AG10803 (cell line): ENCODE measurements at places on chromosomes 12 and 14.

DNA sequence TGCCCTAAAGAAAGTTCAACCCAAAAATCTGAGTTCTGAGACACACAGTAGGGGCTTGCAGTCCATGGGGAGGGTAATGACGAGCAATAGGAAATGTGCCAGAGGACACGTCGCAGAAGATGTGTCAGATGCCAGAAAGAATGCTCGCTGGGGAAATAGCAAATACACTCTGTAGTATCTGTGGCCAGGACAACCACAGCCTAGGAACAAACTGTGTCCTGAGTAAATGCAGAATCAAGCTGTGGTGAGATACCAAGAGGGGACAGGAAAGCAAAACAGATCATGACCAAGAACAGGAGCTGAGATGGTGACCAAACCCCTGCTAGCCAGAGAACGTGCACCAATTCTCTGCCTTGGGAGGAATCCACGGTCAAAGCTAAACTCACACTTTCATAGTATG, 9.1 kb downstream of the CRACR2A start:
- peak; percentile 62 for DNase-seq

GRCh38 chr14:34484726-34485125, 22.7 kb upstream of the SPTSSA start:
- DNase-seq: no peak

GRCh38 chr14:91416744-91417119, 888 bp downstream of the CCDC88C start:
- DNase-seq: no peak

- no peak for DNase-seq
Measured at GRCh38 chr12:126093908-126094307, 1028.7 kb downstream of the AACS start.

DNA sequence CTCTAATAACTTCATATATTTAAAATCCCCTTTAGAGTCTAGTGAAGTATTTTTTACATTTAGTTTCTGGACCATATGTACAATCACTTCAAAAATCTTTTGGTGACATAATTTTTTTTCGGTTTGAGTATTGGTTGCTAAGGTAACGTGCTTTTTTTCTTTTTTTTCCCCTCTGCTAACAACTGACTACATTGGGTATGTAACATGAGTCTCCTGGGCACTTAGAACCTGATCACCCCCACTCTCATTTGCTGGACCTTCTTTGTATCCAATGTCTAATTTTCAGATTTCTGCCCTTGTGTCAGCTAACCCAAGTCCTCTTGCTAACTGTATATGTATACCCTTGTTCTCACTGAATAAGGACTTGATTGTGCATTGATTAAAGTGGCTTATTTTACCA, 592.9 kb upstream of the FLRT2 start:
- no peak for DNase-seq

GRCh38 chr14:102150744-102151143, 11.0 kb downstream of the WDR20 start:
- DNase-seq: no peak

DNA sequence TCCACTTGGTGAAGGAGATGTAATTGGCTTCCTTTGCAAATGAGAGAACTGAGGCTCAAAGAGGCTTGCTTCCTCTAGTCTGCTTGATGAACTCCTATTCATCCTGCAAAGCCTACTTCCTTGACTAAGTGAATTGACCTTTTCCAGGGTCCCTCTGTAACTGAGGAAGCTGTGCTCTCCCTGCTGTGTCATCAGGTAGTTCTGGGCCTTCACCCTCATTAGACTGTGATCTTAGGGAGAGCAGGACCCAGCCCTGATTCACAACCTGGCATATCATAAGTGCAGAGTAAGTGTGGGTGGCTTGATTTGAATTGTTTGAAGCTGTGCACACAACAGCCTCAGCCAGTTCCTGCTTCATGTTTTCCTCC, 16.3 kb downstream of the ASB2 start:
- DNase-seq: no peak

GRCh38 chr14:100771121-100771800, 44.6 kb downstream of the DLK1 start:
- DNase-seq: no peak

GRCh38 chr12:11739980-11740577, 90.6 kb downstream of the ETV6 start:
- no peak for DNase-seq

- no peak for DNase-seq
Measured at GRCh38 chr14:74309125-74310022, 6.6 kb upstream of the ABCD4 start.

GRCh38 chr12:94544355-94544754, 84.7 kb upstream of the CEP83 start:
- DNase-seq: no peak

GRCh38 chr12:131063960-131064359, 110.3 kb downstream of the ADGRD1 start:
- DNase-seq: no peak

GRCh38 chr14:94395888-94396574, 7.6 kb upstream of the SERPINA1 start:
- DNase-seq: no peak

DNA sequence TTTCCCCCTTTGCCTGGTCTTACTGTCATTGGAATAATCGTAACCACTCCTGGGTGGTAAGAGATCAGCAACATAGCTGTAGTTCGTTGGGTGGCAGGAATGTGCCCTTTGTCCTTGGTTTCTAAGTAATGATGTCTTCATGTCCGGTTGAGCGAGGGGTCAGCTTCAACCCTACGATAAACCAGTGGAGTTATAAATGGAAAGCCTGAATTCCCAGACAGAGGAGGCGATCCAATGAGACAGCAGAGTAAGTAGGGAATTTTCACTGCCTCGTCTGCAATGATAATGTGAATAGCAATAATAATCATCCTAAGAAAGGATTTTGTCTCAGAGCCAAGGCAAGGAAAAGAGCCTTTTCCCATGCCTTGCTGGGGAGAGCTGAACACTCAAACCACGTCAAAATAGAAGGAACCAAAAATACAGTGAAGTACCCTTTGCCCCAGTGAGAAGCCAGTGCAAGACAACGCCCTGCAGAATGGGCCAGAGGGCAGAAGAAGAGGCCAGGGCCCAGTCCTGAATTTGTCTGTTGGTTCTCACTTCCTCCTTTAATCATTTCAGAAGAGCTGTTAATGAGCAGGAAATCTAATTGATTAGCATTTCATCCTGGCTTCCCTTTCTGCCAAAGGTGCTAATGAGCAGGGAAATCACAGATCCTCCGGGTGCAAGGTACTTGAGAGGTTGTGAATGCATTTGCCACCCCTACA, 330.7 kb downstream of the CACNA1C start:
- no peak for DNase-seq
